MM.1S (cell line): ENCODE measurements at places on chromosomes 7 and 10.

DNA sequence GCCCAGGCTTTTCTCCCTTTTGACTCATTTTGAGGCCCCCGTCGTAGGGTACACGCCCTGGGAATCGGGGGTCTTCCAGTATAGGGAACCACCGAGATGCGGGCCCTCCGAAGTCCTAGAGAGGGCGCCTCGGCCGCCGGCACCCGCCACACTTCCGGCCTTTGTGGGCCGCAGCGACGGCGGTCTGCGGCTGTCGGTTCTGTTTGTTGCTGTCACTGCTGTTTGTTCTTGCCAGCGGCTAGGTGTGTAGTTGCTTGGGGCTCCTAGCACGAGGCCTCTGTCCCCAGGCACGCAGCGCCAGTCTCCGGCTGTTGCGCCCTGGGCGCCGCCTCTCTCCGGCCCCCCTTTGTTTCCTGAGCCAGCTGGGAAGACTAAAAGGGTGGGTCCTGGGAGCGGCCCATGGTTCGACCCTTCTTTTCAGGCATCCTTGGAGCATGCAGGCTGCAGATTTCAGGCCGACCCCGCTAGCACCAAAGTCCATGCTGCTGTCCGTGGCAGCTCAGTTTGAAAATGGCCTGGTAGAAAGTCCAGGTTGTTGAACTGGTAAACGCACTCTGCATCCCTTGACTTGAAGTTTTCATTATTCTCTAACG is 17.8 kb upstream of the ZKSCAN1 start:
- DNase-seq = peak; percentile 10

GRCh38 chr7:70312336-70312735 is 714.1 kb downstream of the AUTS2 start:
- DNase-seq = no peak

DNA sequence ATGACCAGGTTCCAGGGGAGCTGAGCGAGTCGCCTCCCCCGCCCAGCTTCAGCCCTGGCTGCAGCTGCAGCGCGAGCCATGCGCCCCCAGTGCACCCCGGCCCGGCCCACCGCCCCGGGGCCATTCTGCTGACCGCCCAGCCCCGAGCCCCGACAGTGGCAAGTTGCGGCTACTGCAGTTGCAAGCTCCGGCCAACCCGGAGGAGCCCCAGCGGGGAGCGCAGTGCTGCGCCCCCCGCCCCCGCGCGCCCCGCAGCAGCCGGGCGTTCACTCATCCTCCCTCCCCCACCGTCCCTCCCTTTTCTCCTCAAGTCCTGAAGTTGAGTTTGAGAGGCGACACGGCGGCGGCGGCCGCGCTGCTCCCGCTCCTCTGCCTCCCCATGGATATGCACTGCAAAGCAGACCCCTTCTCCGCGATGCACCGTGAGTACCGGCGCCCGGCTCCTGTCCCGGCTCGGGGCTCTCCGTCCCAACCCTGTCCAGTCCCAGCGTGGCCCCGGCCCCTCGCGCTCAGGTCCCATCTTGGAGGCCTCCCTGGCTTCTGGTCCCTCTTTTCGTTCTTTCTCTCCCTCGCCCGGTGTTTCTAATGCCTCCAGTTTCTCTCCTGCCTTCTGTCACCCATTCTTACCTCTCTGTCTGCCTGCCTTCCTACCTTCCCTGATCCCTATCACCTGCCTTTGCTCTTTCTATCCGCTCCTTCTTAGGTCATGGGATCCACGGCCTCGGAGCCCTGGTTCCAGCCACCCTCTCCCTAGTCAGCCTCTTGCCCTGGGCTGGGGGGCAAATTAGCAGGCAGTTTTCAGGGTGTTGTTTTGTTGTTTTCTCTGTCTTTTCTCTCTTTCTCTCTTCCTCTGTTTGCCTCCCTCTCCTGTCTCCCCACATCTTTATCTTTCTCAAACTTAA is 751 bp downstream of the PAX2 start:
- DNase-seq = no peak

- DNase-seq = no peak
Observed at GRCh38 chr7:100602889-100603725, 944 bp downstream of the PCOLCE start.

GRCh38 chr7:5406957-5407945 is 16.4 kb downstream of the TNRC18 start:
- DNase-seq = no peak

DNA sequence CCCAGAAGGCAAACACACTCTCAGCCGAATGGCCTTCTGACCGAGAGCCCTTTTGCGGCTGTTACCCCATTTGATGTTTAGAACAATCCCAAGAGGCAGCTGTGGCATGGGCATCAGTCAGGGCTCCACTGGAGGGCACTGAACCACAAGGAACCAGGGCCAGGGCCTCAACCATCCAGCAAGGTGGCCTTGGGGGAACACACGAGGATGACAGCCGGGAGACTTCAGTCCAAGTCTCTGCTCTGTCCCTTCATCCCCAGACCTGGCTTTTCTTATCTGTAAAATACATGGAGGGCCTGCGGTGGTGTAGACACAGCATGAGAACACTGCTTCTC is 63.6 kb upstream of the INSIG1 start:
- no peak for DNase-seq

DNA sequence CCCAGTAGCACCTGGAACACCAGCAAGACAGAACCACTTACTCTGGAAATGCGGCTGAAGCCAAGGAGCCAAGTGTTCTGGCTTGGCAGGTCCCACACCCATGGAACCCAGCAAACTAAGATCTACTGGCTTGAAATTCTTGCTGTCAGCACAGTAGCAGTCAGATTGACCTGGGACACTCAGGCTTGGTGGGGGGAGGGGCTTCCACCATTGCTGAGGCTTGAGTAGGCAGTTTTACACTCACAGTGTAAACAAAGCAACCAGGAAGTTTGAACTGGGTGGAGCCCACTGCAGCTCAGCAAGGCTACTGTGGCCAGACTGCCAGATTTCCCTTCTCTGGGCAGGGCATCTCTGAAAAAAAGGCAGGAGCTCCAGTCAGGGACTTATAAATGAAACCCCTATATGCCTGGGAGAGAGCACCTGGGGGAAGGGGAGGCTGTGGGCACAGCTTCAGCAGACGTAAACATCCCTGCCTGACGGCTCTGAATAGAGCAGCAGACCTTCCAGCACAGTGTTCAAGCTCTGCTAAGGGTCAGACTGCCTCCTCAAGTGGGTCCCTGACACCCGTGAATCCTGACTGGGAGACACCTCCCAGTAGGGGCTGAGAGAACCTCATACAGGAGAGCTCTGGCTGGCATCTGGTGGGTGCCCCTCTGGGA is 121.2 kb downstream of the MTERF1 start:
- peak; percentile 63 for DNase-seq

DNA sequence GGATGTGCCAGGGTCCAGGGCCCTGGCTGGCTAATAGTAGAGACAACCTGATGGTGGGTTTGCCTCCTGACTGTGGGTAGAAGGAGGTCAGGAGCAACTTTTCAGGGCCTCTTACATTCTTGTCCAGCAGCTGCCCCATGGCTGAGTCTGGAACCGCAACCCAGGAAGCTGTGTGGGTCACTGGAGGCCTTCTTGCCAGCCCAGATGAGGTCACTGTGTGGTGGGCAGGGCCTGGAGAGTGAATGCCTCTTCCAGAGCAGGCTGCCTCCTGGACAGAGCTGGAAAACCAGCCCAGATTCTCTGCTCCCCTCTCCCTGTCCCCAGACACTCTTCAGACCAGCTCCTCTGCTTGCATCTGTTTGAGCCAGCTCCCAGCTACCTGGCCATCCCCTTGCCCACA is 43.5 kb upstream of the LEP start:
- no peak for DNase-seq

DNA sequence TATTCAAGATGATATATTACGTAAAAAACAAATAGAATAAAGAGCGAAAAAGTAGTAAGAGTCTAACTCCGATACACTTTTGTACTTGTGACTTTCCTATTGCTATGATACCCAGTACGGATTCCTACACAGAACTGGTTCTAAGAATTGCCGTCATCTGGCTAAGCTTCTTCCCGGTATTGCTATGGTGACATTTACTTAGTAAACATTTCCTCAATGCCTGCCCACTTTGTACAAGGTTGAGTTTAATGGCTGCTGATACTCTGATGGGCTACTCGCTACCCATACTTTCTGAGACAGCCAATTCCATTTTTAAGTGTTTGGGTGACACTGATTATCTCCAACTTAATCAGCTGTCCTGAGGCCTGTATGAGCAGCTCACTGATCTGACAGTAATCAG is 55.6 kb downstream of the OSBPL3 start:
- no peak for DNase-seq

DNA sequence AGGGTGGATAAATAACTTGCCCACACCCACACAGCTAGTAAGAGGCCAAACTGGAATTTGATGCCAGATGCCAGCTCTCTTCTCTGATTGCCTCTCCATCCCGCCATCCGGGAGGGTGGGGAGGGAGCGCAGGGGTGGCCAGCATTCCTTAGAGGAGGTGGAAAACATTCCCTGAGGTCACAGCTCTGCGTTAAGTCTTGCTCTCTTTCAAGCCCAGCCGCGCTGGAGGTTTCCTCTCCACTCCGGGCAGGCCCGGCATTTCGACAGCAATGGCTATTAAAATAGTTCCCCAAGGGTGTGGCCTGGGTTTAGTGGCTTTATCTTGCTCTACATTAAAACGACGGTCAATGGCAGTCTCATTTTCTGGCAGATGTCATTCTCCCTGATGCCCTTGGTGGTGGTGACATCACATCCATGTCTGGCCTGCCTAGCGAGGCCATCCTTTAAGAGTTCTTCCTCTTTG is 16.1 kb upstream of the C10orf71 start:
- no peak for DNase-seq

DNA sequence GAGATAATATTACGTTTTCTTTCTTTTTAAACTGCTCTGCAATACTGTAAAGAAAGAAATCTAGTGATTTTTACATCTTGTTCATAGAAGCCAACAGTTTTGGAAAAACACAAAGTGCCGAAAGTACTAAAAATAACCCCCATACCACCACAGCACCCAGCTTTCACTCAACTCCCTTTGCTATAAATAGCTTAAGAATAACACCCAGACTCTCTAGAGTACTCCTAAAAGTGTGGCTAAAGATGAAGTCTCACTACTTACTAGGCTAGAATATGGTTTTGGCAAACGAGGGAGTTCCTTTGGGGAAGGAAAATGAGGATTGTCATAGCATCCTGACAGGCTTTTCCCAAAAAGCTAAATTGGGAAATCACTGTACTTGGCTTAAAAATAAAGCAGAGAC is 151.8 kb upstream of the ANK3 start:
- DNase-seq = peak; percentile 51

DNA sequence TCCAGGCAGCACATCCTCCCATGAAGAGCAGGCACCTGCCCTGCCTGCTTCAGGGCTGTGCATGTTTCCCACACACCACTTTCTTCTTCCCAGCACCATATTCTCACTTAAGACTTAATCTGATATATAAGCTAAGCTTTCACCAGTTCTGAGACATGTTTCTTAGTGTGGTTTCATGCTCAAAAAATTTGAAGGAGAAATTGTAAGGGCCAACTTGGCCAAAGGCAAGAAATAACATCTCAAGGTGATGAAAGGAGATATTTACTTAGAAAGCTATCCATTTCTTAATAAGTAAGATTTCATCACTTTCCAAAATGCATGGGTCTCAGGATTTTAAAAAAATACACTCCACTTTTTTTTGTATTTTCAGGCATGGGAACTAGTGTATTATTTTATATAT is 468.1 kb upstream of the AKR1E2 start:
- no peak for DNase-seq

DNA sequence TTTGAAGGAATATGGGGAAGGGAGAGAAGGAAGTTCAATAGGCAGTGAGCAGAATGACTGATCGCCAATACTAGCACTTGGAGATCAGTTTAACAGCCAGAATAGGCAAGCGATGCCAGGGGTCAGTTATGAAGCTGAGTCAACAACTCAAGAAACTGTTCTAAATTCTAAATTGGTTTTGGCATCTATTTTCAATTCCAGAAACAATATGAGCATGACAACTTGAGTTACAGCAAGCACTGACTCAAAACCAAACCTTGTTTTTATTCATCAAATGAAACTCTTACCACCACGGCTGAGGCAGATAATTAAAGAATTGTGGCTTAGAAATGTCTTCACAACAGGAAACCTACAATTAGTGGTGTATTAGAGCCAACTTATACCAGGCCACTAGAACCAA is 180.5 kb upstream of the ASAH2 start:
- DNase-seq = peak; percentile 77

GRCh38 chr10:63673246-63673645 is 152.0 kb downstream of the REEP3 start:
- no peak for DNase-seq

GRCh38 chr10:107971411-107971810 is 806.9 kb upstream of the SORCS1 start:
- no peak for DNase-seq

DNA sequence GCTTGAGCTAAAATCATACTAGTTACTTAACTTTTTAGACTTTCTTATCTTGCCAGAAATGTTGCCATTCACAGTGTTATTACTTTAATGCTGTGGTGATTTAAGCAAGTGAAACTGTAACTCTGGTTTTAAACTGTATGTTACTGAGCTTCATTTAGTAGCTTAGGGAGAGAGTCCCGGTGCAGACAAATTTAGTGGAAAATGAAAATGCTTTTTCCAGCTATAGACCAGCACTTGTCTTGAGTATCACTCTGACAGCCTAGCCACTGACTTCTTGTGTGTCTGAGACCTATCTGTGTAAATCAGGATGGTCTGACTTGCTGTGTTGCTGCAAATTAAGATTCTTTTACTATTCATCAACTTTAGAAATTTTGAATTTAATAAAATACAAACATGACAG is 200.8 kb downstream of the CACNB2 start:
- no peak for DNase-seq
